ENCODE measurements at places on chromosomes 2 and 18. TPM values are rescaled to one million over a fixed set of nuclear protein-coding genes. Genes with fewer than 3 reads are reported as not detected.

DNA sequence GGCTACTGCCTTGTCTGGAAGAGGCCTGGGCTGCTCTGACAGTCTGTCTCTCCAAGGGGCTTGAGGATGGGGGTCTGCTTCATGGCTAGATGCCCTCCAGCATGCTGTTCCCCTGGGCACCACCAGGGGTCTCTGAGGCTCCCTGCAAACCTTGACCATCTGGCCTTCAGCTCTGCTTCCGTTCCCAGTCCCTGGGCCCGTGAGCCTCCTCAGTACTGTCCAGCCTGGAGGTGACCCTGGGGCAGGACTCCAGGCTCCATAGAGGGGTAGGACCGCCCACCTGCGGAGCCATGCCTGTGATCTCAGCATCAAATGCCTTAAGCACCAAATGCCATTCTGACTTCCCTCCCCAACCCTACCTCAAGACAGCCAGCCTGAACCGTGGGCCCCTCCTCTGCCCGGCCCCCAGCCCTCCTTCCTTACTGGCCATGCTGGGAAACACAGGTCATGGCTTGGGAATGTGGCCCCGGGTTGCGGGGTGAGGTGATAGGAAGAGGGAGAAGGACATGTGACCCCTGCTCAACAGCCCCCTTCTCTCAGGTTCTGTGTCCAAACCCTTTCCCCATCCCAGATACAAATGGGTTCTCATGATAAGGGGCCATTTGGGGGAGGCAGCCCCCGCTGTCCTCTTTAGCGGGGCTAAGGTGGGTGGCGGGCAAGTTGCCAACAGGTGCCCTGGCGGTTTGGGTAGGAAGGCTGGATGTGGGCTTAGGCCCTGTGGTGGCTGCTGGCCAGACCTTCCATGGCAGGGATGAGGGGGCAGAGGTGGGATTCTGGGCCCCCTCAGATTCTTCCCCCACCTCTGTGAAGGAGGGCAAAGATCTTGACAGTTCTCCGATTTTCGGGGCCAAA is 25.0 kb downstream of the SPEG start:
- H3K4me3 ChIP-seq, result no peak overlapping the region
- no peak overlapping the region for H3K27ac ChIP-seq
- no peaks in the 10 kb centered on the region for H3K36me3 ChIP-seq
- no peaks in the 10 kb centered on the region for H3K27me3 ChIP-seq
- peak; percentile 58 for DNase-seq

GRCh38 chr18:7049951-7050350 is 67.6 kb downstream of the LAMA1 start:
- H3K27me3 ChIP-seq, result no peaks in the 10 kb centered on the region
- H3K4me1 ChIP-seq, result no peaks in the 10 kb centered on the region
- no peak for DNase-seq
- no peak overlapping the region for H3K4me3 ChIP-seq

Gene FAM110C
- total RNA-seq, result 9.7 TPM

Gene ARHGAP25
- 26.1 TPM for total RNA-seq

Gene ZSWIM2
- total RNA-seq, result not detected

GRCh38 chr18:79405781-79406575 is 10.2 kb downstream of the NFATC1 start:
- peak overlapping the region; percentile 86 for H3K27ac ChIP-seq
- DNase-seq, result no peak
- H3K36me3 ChIP-seq, result no peaks in the 10 kb centered on the region
- H3K4me3 ChIP-seq, result no peak overlapping the region
- peaks cover 13% of the 10 kb centered on the region for H3K4me1 ChIP-seq
- no peaks in the 10 kb centered on the region for H3K27me3 ChIP-seq
